ENCODE measurements at places on chromosomes 6 and 20. TPM values are rescaled to one million over a fixed set of nuclear protein-coding genes. Genes with fewer than 3 reads are reported as not detected.

Gene MYLK2
- not detected for total RNA-seq

- no peak for DNase-seq
Measured at GRCh38 chr6:170378502-170378901, 71.9 kb downstream of the FAM120B start.

DNA sequence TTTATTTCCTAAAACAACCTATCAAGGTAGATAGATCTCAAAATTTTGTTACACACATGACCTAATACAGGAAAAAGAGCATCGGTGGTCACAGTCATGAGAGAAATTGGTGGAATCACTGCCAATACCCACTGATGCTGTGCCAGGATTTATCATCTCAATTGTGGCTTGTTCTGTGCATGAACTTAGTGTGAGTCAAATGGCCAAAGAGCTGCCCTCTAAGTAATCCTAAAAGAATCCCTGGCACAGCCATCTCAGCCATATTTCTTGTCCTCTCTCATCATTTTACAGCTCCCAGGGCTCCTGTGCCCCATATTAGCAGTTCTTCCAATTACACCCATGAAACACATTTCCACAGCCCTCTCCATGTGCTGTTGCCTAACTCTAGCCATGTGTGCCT lies 6.1 kb downstream of the GSTA5 start:
- DNase-seq: no peak

DNA sequence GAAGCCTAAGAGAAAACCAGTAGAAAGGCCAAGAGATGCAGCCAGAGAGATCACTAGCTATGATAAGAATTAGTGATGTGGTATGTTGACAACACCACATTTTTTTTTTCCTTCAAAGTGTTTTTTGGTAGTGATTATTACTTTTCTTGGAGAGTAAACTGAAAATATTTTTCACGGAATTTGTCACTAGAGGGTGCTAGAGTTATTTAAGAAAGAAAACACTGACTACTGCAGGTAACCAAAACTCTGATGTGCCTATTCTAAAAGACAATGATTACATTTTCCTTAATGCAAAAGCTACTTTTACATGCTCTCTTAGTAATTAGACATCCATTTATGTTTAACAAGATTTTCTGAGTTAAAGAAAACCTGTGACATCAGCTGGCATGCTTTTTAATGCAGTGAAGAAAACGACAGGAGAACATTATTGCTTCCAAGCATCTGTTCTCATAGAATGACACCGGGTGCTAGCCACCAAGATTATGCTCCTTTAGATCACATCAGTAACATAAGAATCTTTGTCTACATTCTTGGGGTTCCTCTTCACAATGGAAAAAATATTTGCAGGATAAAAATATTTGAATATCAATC lies 28.8 kb downstream of the RWDD2A start:
- DNase-seq: no peak

DNA sequence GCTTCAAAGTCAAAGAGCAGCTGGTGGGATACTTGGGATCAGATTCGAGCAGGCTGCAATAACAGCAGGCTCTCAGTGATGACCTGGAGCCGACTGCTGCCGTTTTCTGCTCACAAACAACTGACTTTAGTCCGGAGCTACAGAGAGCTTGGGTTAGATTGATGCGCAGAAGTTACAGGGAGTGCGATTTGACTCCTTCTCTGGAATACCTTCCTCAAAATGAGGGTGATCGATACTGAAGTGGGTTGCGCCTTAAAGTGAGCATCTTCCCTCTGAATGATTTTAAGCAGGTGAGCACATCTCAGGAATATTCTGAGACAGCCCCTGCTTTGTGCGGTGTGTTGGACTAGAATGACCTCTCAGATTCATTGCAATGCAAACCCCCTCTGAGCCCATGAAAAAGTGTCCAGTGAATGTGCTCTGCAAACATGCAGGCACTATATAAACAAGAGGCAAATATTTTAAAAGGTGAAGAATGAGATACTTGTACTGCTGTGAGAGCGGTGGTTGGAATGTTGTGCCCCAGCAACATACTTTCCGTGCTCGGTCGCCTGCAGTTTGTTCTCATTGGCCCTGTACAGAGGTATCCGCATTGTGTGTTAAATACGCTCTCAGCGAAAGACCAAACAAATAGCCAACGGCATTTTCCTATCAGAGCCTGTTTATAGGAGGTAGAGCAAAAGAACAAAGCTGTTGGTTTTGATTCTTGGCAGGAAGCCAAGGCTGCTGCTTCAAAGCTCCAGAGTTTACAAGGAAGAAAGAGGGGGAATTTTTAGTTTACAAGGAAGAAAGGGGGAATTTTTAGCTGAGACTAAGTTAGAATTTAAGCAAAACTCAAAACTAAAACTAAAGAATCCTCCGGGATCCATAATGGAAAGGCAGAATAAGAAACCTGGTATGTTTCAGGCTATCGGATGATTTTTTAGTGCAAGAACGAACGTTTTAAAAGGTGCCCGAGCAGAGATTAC lies 67.7 kb downstream of the PHACTR2 start:
- DNase-seq: no peak

Gene TENT5A
- total RNA-seq: 15.2 TPM

Gene JPH2
- 5.6 TPM for total RNA-seq

- no peak for DNase-seq
Measured at GRCh38 chr6:145151624-145152023, 583.7 kb downstream of the EPM2A start.

GRCh38 chr6:137497721-137498463 lies 3.7 kb upstream of the OLIG3 start:
- no peak for DNase-seq

DNA sequence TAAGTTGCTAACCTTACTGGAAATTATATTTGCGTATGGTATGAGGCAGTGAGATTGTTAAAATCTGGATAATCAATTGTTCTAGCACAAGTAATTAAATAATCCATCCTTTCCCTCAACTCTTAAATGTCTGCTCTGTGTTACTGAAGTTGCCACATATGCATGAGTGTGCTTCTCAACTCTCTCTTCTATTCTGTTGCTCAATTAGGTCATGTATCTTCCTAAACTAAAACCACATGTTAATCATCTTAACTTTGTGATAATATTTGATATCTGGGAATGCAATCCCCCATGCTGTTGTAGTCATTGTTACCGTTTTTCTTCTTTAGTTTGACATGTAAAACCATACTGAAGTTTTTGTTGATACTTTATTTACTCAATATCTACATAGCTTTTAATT lies 63.5 kb upstream of the STMND1 start:
- no peak for DNase-seq

Gene BFSP1
- not detected for total RNA-seq

DNA sequence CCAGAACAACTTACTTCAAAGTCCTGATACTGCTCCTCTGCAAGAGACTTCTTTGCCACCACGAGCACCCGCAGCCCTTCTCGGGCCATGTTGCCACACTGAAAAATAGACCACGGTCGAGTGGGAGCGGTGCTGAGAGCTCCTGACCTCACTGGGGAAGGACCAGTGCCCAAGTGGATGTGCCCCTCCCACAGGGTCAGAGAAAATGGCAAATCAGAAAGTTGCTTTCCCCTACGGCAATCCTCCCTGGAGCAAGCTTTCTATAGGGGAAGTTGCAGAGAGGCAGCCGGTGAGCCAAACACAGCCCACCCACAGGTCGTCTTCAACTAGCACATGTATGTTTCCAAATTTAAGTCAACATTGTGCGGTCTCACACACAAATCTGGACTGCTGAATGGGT lies 85.1 kb upstream of the NFATC2 start:
- no peak for DNase-seq

DNA sequence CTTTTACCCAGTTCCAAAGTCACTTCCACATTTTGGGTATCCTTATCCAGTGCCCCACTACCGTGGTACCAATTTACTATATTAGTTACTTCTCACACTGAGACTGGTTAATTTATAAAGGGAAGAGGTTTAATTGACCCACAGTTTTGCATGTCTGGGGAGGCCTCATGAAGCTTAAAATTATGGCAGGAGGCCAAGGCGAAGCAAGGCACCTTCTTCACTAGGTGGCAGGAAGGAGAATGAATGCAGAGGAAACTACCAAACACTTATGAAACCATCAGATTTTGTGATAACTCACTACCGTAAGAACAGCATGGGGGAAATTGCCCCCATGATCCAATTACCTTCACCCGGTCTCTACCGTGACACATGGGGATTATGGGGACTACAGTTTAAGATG lies 106.7 kb upstream of the SAMD5 start:
- DNase-seq: no peak

GRCh38 chr6:138651491-138651890 lies 122.1 kb upstream of the CCDC28A start:
- no peak for DNase-seq

- no peak for DNase-seq
Measured at GRCh38 chr6:38133932-38134703, 314.6 kb downstream of the ZFAND3 start.

Gene DAAM2
- total RNA-seq: 83.8 TPM
